ENCODE measurements at places on chromosomes 4 and X. TPM values are rescaled to one million over a fixed set of nuclear protein-coding genes. Genes with fewer than 3 reads are reported as not detected.
A peak's percentile ranks its signal among the peaks of the same experiment; 100 is the strongest.

The GYG2 gene
- total RNA-seq, result 4.5 TPM

DNA sequence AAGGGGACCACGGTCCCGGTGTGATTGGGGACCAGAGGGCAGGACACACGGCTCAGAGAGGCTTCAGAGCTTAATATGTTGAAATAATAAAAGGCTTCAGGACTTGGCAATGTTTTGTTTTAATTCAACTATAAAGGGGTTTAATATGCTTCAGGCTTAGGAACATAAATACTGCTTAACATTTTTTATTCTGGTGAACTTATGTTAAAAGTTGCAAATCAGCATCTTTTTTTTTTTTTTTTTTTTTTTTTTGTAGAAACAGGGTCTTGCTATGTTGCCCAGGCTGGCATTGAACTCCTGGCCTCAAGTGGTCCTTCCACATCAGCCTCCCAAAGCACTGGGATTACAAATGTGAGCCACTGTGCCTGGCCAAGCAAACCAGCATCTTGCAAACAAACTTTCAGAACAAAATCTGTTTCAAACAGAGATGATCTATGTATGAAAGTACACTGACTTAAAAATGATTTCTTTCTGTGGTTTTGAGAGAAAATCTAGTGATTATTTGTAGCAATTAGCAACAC, 37.7 kb downstream of the RHOH start:
- H3K27ac ChIP-seq, result no peak overlapping the region
- DNase-seq, result no peak
- H3K4me1 ChIP-seq, result peaks cover 12% of the 10 kb centered on the region

GRCh38 chr4:112189754-112190153, 41.8 kb upstream of the AP1AR start:
- peaks cover 2% of the 10 kb centered on the region for H3K27me3 ChIP-seq
- peaks cover 7% of the 10 kb centered on the region for H3K4me1 ChIP-seq
- H3K4me3 ChIP-seq, result peak overlapping the region; percentile 8
- no peak for DNase-seq

The EPHA5 gene
- not detected for total RNA-seq

Data from endothelial cell (in vitro differentiated cells).